ENCODE measurements at places on chromosomes 4 and X. TPM values are rescaled to one million over a fixed set of nuclear protein-coding genes. Genes with fewer than 3 reads are reported as not detected.
A peak's percentile ranks its signal among the peaks of the same experiment; 100 is the strongest.

Gene HMGN5
- 3.7 TPM for polyA plus RNA-seq

Gene GLRA2
- polyA plus RNA-seq = not detected

Gene CFI
- polyA plus RNA-seq = 0.46 TPM

Gene P2RY8
- polyA plus RNA-seq = not detected

Gene HSPA4L
- 4.9 TPM for polyA plus RNA-seq

Gene TSPAN6
- polyA plus RNA-seq = 38.4 TPM

Gene KIAA0232
- 25.0 TPM for polyA plus RNA-seq

Gene ESX1
- not detected for polyA plus RNA-seq

Gene APELA
- not detected for polyA plus RNA-seq

Gene DUSP21
- not detected for polyA plus RNA-seq

DNA sequence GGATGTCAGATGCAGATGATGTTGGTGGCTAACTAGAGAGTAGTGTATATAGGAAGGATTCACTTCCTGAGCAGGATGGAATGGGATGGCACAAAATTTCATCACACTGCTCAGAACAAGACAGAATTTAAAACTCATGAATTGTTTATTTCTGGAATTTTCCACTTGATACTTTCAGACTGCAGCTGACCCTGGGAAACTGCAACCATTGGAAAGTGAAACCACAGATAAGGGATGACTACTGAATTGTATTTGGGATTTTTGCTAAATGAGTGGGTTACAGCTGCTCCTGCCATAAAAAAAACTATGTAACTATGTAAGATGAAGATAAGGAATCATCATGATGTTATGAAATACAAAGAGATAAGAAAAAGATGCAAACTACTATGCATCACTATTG lies 51.4 kb downstream of the NPY5R start:
- no peak for DNase-seq

GRCh38 chr4:163582703-163583102 lies 88.2 kb downstream of the TMA16 start:
- no peak for DNase-seq

GRCh38 chr4:26151615-26152014 lies 169.2 kb upstream of the RBPJ start:
- DNase-seq = no peak

DNA sequence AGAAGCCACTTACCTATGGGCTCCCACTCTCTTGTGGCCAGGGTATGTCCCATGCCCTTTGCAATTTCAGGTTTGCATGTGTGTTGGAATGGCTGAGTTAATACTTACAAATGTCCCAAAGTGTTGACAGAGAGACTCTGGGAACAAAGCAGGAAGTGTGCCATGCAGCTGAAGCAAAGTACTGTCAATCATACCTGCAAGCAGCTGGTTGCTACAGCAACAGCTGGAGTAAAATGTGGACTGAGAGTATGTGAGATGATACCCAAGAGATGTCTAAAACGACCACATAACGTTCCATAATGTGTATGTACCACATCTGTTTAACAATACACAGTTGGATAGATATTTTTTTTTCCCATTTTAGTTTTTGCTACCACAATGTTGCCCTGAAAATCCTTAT lies 82.8 kb upstream of the CAMK2D start:
- DNase-seq = no peak

DNA sequence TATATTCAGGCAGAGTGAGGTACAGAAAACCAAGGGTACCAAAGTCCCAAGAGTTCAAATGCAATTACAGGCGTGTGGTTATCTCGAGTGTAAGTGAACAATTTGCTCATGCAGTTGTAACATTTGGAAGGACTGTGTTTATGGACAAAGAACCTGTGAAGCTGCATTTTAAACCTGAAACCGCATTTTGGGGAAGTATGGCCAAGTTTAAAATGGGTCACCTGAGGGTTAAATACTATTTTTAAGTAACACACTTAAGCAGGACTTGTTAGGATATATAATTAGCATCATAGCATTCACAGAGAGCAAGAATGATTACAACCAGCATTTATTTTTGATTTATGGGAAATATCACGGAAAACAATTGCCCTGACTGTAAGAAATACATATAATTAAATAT lies 79.1 kb upstream of the LCORL start:
- no peak for DNase-seq

- no peak for DNase-seq
Measured at GRCh38 chr4:99381588-99382175, 29.1 kb upstream of the ADH1C start.

GRCh38 chrX:19382555-19383145 lies 38.9 kb downstream of the PDHA1 start:
- DNase-seq = no peak

DNA sequence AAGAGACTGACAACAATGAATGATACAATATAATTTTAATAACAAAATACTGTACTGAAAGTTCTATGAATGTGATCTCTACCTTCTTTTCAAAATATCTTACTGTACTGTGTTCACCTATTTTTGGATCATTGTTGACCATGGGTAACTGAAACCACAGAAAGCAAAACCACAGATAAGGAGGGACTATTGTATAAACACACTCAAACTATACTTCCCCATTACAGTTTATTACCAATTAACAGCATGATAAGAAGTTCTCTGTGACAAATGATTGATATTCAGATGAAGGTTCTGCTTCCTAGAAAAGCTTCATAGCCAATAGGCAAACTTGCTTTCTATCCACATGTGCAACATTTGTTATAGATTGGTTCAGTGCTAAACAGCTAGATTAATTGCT lies 50.1 kb downstream of the GABRG1 start:
- DNase-seq = no peak

GRCh38 chr4:155935389-155935986 lies 18.2 kb downstream of the CTSO start:
- no peak for DNase-seq

- no peak for DNase-seq
Measured at GRCh38 chrX:14386981-14387380, 142.4 kb upstream of the GLRA2 start.

DNA sequence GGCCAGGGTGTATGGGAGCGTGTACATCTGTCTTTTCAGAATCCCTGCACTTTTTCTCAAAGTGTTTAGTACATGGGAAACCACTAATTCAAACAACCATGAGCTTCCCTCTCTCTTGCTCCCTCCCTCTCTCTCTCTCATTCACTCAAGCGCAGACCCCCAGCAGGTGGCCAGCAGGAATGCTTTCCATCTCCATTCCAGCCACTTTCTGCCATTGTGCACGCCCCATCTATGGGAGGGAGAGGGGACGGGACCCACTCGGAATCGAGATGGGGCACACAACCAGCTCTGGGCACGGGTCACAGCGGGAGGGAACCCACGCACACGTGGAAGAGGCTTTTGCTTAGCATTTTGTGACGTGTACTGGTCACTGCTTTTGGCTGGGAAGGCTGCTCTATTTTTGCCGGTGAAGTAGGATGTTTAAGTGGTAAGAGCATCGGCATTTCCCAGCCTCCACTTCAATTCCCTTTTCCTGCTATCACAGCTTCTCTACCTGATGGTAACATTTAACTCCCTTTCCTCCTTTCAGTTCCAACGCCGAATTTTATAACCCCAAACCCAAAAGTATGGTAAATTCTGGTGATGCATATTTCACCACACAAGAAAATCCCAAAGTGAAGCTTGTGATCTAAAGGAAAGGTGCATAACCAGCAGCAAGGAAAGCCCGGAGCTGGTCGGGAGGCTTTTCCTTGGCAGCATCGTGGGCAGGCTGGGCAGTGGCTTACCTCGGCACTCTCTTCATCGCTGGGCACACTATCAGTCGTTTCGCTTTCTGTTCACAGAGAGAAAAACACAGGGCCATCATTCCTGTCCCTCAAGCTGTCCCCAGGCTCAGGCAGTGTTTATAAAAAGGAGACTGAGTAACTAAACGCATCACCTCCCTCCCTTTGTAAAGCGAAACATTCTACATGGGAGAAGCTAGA lies 84.1 kb downstream of the IRF2 start:
- no peak for DNase-seq

DNA sequence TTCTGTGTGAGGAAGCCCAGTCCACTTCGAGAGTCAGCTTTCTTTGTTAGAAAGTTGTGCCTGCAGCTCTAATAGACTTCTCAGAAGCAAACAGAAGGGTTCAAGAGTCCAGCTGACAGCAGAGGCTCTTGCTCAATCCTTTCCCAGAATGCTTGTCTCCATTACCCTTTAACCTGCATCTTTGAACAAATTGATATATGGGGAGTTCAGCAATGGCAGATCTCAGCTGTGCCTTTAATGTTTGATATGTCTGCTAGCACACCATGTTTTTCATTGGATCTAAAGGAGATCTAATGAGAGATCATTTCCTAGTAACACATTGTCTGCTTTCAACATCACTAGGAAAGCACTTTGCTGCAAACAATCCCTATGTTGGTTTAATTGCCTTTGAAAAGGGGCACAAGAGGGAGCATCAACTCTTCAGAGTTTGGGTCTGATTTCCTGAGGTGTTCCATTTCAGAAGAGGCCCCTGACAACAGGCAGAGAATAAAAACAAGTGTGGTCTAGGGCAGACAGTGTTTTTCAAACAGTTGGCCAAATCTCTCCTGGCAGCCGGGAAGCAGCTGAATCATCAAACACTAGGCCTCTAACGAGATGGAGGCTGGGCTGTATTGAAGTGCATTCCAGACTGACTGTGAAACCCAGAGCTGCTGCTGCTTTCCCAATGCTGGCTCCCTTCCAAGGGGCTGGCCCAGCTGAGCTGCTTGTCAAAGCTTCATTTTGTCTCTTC lies 55.5 kb downstream of the LUZP4 start:
- DNase-seq = peak; percentile 90

GRCh38 chrX:49842621-49843020 lies 13.5 kb downstream of the PAGE4 start:
- no peak for DNase-seq

- no peak for DNase-seq
Measured at GRCh38 chr4:46818604-46819003, 90.4 kb downstream of the COX7B2 start.

GRCh38 chr4:138696058-138696457 lies 319.5 kb upstream of the NOCT start:
- DNase-seq = no peak

- no peak for DNase-seq
Measured at GRCh38 chrX:118727686-118728339, 407 bp downstream of the IL13RA1 start.

GRCh38 chr4:86815653-86816052 lies 33.5 kb downstream of the SLC10A6 start:
- no peak for DNase-seq

DNA sequence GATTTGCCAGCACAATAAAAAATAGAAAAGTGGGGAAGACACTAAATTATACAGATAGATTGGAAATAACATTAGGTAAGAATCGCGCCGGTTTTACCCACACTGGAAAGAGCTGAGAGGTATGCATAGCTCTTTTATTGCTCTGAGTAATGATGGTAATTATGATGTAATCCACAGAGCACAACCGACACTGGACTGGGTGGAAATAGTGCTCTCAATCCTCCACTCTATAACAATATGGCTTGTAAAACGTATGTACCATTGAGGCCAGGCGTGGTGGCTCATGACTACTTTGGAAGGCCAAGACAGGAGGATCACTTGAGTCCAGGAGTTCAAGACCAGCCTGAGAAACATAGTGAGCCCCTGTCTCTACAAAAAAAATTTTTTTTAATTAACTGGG lies 104.3 kb upstream of the RAPGEF2 start:
- DNase-seq = no peak

DNA sequence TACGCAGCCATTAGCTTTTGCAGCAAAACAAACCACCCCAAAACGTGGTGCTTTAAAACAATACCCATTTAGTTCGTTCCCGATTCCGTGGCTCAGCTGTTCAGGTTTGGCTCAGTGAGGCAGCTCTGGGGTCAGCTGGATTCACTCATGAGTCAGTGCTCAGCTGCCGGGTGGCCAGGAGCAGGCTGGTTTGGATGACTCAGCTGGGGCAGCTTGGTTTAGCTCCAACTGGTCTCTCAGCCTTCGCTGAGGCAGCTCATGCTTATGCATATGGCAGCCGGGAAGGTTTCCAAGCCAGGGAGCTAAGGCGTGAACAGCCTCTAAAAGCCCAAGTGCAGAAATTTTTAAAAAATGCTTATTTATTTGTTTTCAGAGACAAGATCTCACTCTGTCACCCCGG lies 13.3 kb upstream of the CD99 start:
- peak; percentile 98 for DNase-seq

GRCh38 chrX:101385795-101386541 lies at the start of gene BTK:
BTK (minus strand) TSS chrX:101386191; CDS start chrX:101375284, 10,907 bp downstream.
- no peak for DNase-seq

- DNase-seq = no peak
Measured at GRCh38 chrX:10032147-10032546, 65.0 kb downstream of the CLDN34 start.

- DNase-seq = no peak
Measured at GRCh38 chr4:122508083-122508482, 51.6 kb upstream of the IL2 start.

DNA sequence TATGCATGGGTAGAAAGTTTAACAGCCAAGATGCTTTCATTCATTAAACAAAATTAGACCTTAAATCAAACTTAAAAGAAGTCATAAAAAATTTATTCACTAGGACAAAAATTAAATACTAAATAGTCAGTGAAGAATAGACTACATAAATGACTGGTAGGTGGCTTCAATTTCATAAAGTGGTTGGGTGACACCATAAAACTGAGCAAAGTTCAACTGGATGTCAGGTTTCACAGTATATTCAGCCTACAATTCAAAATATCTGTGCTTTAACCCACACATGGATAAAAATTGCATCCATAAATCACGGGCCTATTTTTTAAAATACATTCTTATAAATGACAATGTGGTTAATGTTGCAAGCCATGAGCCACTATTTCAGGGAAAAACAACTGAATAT lies 582.3 kb downstream of the IL15 start:
- DNase-seq = no peak

DNA sequence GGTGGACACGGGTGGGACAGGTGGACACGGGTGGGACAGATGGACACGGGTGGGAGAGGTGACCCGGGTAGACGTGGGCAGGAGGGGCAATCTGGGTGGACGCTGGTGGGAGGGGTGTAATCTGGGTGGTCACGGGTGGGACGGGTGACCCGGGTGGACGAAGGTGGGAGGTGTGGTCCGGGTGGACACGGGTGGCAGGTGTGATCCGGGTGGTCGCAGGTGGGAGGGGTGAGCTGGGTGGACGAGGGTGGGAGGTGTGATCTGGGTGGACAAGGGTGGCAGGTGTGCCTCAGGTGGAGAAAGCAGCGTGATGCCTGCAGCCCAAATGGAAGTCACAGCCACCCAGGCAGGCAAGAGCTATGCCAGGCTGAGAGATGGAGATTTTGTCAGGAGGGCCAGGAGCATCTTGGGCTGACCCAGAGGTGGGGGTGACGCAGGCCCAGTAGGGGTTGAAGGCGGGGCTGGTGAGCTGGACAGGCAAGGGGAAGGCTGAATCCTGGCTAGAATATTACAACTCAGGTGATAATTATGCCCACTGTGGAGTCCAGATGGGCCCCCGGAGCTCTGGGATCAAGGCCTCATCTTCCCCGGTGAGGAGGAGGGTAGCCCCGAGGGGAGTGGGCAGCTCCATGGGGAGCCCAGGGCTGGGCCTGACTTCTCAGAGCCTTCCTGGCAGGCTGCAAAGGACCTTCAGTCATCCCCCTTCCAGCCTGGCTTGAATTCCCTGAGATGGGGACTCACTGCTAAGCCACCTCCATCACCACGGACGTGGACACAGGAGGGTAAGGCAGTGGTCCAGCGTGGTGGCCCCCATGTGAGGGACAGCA lies 100.0 kb downstream of the ADRA2C start:
- DNase-seq = no peak

- DNase-seq = no peak
Measured at GRCh38 chr4:128283071-128283470, 4.5 kb downstream of the PGRMC2 start.

GRCh38 chr4:158050942-158051341 lies 121.9 kb downstream of the GASK1B start:
- DNase-seq = no peak
